ENCODE measurements at places on chromosomes 2 and 18. TPM values are rescaled to one million over a fixed set of nuclear protein-coding genes. Genes with fewer than 3 reads are reported as not detected.

Gene MTCL1
- polyA plus RNA-seq = 10.3 TPM

Gene CYP26B1
- polyA plus RNA-seq = 1.6 TPM

Gene ABCG5
- polyA plus RNA-seq = not detected

Gene PLGLB2
- 0.05 TPM for polyA plus RNA-seq

Gene SLC11A1
- 0.51 TPM for polyA plus RNA-seq

Gene HPCAL1
- 75.1 TPM for polyA plus RNA-seq

Gene FIGN
- polyA plus RNA-seq = 2.7 TPM

Gene SPR
- polyA plus RNA-seq = 37.1 TPM

Gene ERFE
- 0.60 TPM for polyA plus RNA-seq
